ENCODE measurements at places on chromosomes 12 and 14.

DNA sequence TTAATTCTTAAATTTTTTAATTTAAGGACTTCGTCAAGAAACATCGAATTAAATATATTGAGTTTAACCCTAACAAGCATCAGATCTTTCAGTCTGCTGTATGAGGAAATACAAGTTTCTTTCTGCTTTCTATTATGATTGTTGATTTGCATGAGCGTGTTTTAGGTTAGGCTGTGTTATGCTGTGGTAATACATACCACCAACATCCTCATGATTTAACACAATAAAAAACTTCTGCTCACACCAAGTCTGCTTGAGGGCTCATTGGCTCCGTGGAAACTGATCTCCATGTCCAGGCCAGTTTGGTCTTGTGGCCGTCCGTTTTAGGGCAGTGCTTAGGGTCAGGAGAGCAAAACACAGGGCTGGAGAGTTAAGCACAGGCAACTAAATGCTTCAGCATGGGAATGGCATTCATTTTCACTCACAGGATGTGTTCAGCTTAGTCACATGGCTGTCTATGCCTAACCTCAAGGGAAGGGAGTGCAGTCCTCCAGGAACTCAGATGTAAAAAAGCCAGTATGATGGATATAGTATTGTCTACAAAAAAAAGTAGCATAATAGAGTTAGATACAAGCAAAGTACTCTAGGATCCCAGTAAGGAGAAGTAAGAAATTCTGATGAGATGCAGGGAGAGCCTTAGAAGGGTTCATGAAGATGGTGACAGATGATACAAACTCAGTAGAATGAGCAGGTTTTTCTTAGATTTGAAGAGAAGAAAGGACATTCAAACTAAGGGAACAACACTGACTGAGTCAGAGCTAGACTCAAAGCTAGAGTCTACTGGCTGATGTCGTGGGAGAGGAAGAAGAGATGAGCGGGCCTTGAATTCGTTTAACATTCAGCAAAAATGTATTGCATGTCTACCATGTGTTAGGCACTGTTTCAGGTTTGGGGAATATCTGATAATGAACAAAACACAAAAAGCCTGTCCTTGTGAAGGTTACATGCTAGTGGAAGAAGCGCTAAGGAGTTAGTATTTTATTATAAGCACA lies 16.3 kb downstream of the MARK3 start:
- DNase-seq, result no peak

DNA sequence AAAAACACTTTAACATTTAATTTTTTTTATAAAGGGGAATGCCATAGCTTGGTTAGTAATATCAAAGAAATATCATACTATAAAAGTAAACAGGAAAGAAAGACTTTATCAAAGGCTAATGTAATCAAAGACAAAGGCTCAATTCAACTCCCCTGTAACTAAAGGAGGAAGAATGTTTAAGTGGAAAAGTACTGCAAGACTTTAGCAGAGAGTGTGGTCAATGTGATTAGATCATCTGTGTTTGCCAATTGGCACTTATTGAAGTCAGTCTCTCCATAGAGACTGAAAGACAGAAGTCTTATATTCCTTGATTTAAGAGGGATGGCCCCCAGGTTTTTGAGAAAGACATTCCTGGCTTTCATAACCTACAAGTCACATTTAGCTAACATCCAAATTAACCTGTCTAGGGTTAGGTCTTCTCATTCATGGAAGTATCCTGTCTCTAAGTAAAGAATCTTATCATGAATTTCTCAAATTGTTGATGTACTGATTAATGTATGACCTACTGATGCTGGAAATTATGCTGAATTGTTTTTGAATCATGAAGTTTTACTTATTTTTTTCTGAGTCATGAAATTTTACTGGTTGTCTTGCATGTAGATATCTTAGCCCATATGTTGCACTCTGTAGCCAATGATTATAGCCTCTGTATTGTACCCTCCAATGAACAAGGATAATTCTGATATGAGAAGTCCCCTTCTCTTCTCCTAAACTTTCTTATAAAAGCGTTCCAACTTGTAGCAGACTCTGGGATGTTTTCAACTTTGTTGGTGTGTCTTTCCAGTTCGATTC lies 65.4 kb downstream of the ATXN7L3B start:
- DNase-seq, result no peak

GRCh38 chr12:30989754-30990153 lies 63.2 kb downstream of the TSPAN11 start:
- DNase-seq, result no peak

DNA sequence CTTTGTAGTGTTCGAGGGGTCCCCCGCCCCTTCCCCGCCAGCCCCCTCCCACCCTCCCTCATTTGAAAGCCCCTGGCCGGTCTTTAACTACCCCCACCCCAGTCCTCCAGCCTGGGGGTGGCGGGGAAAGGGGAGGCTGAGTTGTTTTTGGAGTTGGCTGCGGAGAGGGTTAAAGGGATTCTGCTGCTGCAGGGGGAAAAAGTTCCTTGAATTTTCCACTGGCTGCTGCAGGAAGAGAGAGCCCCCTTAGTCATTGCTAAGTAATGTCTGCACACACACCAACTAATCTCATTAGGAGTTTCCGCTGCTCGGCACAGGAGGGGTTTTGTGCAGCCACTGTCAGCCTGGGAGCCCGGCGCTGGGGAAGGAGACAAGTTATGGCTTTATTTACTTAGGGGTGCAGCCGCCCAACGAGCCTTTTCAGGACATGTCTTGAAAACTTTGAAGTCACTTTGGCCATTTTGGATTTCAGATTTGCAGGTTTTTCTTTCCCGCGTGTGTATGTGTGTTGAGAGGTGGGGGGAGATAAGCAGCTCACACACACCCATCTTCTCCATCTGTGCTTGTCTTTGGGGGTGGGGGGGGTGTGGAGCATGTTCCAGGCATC lies 1.8 kb downstream of the ELK3 start:
- no peak for DNase-seq

DNA sequence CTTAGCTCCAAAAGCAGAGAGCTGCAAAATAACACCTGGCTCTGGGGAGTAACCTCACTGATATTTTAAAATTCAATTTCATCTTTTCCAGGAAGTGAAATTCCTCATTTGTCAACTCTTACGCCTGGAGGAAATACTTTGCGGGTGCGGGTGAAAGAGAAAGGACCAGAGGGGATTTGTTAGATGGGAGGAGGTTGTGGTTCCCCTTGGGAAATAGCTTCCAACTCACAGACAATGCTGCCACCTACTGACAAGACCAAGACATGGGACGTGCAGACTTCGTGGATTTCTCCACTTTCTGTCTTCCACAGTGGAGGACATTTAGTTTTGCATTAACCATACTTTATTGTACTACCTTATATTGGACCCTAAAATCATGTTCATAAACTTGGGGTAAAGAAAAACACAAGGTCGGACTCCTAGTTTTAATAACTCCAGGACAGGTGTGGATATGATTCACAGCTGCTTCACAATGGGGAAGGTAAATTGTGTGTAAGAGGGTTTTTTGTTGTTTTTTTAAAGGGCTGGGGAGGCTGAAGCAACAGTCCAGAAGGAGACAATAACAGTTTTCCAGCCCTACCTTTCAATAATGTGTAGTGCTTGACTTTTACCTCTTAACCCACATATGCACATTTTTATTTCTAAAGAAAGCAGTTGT lies 10.8 kb downstream of the FBXL14 start:
- DNase-seq, result no peak
